ENCODE measurements at places on chromosomes 4 and X. TPM values are rescaled to one million over a fixed set of nuclear protein-coding genes. Genes with fewer than 3 reads are reported as not detected.

The RIPPLY1 gene
- not detected for total RNA-seq

DNA sequence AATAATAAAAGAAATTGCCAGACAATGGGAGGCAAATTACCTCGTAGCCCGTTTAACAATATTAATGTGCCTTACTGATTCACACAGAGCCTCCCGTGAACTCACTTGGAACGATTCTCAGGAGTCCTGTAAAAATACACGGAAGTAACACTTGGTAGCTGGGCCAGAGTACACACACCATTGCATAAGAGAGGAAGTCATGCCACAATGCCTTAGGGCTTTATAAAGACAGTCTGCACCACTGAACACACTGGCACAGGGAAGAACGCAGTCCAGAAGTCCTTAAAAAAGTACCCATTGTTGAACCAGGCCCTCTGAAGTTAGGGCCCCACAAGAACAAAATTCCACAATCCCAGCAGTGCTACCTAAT, 15.1 kb downstream of the SLC2A9 start:
- DNase-seq, result no peak

- no peak for DNase-seq
Measured at GRCh38 chrX:20594985-20595384, 328.3 kb upstream of the RPS6KA3 start.

GRCh38 chrX:40938423-40938822, 146.8 kb upstream of the USP9X start:
- no peak for DNase-seq

The DGKK gene
- total RNA-seq, result not detected

The RBMX2 gene
- total RNA-seq, result 11.4 TPM
